PC-3 (cell line): ENCODE measurements at places on chromosomes 1 and 21. TPM values are rescaled to one million over a fixed set of nuclear protein-coding genes. Genes with fewer than 3 reads are reported as not detected.

TRPM2 gene
- 48.3 and 50.0 TPM in 2 replicates for total RNA-seq

ELAPOR1 gene
- total RNA-seq, result 0.35 and 0.80 TPM in 2 replicates

- no peak for DNase-seq
Observed at GRCh38 chr1:154539486-154540483, 18.7 kb downstream of the UBE2Q1 start.

CD5L gene
- not detected in 2 replicates for total RNA-seq

DNA sequence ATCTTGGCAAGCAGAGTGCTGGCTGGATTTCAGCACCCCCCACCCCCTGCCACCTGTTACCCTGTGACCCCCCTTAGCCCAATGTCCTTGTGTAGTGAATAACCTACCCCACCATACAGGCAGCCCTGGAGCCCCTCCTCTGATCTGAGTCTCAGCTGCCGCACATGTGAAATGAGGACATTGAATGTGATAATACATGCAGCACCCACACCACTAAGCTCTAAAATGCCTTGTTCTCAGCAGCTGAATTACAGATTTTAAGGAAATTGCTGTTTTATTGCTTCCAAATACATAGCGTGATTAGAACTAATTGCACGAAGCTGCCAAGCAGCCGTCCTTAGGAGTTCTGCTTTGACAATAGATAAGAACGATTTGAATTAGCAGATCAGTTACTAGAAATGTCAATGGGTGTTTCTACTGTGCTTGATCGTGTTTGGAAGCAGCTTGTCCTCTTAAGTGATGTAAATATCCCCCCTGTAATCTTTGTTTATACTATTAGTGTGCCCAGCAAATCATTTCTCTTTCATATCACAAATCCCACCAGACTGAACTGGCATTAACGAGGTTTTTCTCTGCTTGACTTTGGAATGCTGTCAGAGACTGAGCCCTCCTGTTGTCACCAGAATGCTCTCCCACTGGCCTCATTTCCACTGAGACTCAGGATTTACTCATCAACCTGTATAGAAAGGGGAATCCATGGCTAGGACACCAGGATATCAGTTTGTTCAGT lies 4.9 kb downstream of the SLAMF8 start:
- no peak for DNase-seq

- no peak for DNase-seq
Observed at GRCh38 chr1:118204648-118205047, 19.6 kb upstream of the SPAG17 start.

GRCh38 chr1:167784876-167785550 lies 63.2 kb downstream of the MPZL1 start:
- no peak for DNase-seq

- no peak for DNase-seq
Observed at GRCh38 chr1:212976586-212976985, 26.2 kb downstream of the VASH2 start.

GRCh38 chr21:37984416-37984815 lies 68.2 kb upstream of the KCNJ6 start:
- DNase-seq, result peak; percentile 71

DNA sequence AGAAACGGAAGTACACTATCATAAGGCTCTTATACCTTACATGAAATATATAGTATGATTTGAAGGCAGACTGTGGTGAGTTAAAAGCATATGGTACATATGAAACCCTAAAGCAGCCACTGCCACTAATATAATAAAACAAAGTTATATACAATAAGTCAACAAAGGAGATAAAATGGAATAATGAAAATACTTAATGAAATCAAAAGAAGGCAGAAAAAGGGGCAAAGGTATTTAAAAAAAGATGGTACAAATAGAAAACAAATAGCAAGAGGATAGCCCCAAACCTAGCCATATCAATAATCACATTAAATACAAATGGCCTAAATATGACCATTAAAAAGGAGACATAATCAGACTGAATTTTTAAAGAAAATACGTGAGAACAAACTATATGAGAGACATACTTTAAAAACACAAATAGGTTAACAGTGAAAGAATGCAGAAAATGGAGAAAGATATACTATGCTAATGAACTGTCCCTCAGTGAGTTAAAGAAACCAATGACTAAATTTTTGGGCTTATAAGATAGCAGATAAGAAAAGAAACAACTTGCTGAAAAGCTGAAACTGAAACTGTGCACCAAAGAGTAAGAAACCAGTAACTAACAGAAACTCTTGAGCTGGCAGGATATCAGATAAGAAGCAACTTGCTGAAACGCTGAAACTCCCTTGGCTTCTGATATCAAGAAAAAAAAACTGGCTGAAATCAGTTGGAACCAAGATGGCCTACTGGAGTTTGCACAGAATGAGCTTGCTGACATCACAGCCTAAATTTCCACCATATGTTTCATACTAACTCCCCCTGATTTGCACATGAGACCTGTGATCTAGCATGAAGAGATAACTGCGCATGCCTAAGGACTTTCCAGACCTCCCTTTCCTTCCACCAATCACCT lies 44.3 kb upstream of the IL10 start:
- DNase-seq, result no peak

HCRTR1 gene
- total RNA-seq, result not detected in 2 replicates

DNA sequence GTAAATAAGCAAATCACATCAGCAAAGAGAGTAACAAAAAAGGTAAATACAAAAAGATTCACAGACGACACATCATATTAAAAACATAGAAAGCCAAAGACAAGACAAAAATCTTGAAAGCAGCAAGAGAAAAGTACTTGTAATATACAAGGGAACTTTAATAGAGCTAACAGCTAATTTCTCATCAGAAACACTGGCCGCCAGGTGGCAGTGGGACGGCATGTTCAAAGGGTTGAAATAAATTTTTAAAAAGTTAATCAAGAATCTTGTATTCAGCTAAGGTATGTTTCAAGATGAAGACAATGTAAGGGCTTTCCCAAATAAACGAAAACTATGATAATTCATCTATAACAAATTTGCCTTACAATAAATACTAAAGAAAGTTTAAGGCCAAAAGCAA lies 358.1 kb downstream of the LRRIQ3 start:
- peak; percentile 48 for DNase-seq

GRCh38 chr1:162019006-162019405 lies 4.7 kb downstream of the OLFML2B start:
- peak; percentile 97 for DNase-seq

SMIM12 gene
- 47.2 and 53.0 TPM in 2 replicates for total RNA-seq

PRMT6 gene
- 20.5 and 20.7 TPM in 2 replicates for total RNA-seq

DNA sequence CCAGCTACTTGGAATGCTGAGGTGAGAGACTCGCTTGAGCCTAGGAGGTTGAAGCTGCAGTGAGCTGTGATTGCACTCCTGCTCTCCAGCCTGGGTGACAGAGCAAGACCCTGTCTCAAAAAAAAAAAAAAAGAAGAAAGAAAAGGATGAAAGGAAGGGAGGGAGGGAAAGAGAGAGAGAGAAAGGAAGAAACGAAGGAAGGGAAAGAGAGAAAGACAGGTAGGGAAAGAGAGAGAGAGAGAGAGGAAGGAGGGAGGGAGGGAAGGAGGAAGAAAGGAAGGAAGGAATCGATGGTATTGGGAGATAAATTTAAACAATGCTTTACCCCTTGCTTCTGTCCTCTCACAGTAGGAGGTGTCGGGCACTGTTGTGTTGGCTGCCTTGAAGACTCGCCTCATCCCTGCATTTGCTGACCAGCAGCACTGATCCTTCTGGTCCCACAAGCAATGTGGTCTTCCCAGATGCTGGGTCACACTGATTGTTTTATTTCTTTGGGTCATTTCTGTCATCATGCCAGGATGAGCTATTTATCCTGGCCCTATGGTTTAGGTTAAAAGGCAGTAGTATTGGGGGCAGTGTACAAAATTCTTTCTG lies 30.9 kb downstream of the GPR137B start:
- DNase-seq, result no peak

PSMA5 gene
- total RNA-seq, result 84.1 and 86.9 TPM in 2 replicates

DNA sequence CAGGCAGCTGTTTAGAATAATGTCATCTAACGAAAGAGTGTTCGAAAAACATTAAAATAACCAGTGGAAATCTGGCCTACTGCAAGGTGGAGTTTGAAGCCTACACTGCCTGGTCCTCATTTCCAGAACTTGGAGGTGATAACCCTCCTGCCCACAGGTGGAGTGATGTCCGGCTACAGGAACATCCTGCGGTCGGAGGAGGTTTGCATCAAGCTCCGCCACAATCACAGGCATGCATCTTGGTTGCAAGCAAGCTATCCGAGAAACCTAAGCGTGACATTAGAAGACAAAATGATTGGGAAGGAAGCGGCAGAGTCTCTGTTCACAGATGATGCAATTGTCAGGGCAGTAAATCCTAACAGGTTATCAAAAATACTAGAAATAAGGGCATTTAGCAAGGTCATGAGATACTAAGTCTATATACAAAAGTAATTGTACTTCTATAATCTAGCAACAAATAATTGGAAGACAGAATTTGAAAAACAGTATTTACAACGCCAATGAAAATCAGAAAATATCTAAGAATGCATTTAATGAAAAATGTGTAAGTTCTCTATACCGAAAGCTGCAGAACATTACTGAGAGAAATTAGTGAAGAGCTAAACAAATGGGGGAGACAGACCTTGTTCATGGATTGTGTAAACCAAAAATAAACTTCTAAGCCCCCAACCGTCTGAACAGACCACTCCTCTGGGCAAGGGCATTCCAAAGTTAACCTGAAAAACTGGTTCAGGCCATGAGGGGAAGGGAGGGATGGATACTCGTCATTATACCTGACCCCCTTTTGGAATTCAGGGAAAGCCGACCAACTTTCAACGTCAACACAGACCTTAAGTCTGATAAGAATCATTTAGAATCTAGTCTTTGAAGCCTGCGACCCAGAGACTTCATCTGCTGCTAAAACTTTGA lies 4.7 kb upstream of the SLC19A1 start:
- no peak for DNase-seq

DNA sequence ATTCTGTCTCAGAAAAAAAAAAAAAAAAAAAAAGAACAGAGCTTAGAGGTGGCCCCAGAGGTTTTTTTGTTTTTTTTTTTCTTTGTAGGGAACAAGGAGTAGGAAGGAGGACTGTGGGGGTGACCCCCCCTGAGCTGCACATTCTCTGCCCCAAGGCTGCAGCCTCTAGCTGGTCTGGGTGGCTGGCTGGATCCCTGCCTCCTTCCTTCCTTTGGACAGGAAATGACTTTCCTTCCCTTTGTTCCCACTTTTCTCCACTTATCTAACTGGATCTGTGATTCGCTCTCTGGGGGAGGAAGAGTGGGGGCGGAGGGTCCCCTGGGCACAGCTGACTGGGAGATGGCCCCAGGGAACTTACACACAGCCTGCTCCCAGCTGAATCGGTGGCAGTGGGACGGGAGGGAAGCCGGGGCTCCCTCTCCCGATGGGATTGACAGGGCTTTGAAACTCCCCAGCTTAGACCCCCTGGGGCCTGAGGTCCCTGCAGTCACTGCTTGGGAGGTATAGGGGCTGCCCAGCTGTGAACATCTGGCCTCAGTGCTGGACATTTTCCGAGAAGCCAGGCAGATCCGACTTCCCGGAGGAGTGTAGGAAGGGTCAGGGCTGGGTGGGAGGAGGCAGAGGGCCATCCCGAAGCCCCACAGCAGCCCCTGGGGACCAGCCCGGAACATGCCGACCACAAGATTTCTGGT lies 2.1 kb downstream of the FBLIM1 start:
- peak; percentile 76 for DNase-seq

GRCh38 chr1:29664711-29665110 lies 428.4 kb downstream of the PTPRU start:
- no peak for DNase-seq
